DMS79 (cell line): ENCODE measurements at places on chromosomes 16 and 17.

DNA sequence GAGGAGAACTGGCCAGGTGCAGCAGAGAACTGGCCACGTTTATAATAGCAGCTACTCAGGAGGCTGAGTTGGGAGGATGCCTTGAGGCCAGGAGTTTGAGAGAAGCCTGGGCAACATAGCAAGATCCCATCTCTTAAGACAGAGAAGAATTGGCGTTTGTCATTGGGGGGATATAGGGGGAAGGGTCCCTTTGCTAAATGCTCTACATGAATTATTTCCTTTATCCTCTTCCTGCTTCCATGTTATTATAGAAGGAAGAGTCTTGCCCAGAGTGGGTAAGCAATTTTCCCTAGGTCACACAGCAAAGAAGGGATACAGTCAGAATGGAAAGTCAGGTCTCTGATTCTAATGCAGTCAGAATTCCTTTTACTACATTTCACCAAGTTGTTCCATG is 68.0 kb downstream of the MYH11 start:
- DNase-seq: no peak

DNA sequence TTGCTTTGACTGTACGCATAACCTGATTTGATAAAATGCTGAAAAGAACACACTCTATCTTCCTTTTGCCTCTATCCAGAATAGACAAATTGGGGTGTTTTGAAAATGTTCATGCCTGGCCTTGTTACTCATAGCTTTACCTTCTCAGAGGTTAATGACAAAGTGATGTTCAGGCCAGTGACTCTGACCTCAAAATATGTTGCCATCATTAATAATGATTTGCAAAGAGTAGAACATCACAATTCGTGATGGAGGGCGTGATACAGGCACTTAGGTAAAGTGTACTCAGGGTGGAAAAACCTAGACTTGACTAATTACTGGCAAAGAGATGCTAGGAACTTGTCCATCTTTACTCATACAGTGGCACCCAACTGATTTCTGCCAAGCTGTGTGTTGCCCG is 656.6 kb upstream of the SOX9 start:
- no peak for DNase-seq

- DNase-seq: no peak
These were observed 4.3 kb downstream of the NEUROD2 start for GRCh38 chr17:39603304-39604016.

- DNase-seq: no peak
These were observed 4.5 kb downstream of the MIF4GD start for GRCh38 chr17:75266316-75267152.

- DNase-seq: no peak
These were observed 352.4 kb downstream of the C16orf95 start for GRCh38 chr16:86964796-86965241.
